ENCODE measurements at places on chromosomes 2 and 18.
A peak's percentile ranks its signal among the peaks of the same experiment; 100 is the strongest.

- no peak for DNase-seq
Measured at GRCh38 chr2:177161741-177162460, 50.7 kb upstream of the HNRNPA3 start.

DNA sequence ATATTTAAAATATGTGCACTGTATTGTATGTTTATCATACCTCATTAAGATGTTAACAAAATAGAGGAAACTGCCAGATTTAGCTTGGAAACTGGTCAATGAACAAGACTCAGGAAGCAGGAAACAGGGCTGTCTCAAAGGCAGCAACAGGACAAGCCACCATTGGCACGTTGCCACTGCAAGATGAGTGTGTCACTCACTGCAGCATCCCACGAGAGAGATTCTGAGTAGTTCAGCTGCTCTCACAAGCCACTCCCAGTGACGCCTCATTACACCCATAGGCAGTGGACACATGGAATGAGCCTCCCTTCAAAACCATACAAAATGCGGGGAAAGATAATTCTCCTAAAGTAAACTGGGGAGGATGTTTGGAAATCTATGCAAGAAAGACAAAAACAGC, 181.9 kb upstream of the DLGAP1 start:
- DNase-seq, result peak; percentile 4

- no peak for DNase-seq
Measured at GRCh38 chr2:120976501-120977307, 241.0 kb downstream of the GLI2 start.

GRCh38 chr2:236250909-236251579, 13.2 kb downstream of the ASB18 start:
- DNase-seq, result no peak

DNA sequence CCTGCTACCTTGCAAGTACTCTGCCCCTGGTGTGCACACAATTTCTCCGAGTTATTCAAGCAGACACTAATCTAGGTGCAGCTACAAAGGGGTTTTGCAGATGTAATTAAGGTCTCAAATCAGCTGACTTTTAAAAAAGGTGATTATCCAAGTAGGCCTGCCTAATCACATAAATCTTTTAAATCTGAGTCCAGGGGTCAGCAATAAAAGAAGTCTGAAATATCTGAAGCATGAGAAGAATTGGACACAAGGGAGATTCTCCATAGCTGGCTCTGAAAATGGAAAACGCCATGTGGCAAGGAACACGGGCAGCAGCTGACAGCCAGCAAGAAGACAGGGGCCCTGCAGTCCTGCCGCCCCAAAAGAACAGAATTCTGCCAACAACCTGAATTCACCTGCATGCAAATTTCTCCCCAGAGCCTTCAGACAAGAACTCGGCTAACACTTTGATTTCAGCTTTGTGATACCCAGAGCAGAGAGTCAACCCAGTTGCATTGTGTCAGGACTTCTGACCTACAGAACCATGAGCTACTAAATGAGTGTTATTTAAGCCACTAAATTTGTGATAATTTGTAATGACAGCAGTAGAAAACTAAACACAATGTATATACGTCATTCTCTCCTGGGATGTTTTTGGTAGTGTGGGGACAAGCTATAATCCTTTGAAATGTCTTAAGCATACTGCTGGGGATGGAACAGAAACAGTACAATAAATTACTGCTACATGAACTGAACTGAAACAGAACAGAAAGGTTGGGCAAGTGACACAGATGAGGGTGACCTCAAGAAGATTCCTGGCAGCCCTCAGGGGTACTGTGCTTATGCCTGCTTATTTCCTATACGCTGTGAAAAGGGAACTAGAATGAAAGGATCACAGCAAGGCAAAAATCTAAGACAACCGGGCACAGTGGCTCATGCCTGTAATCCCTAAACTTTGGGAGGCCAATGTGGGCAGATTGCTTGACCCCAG, 3.2 kb downstream of the INO80C start:
- DNase-seq, result no peak

GRCh38 chr18:13611142-13611600, 115.2 kb downstream of the FAM210A start:
- DNase-seq, result no peak

Data from right renal pelvis (tissue), 4 donors.